Stomach (tissue), 19 donors: ENCODE measurements at places on chromosomes 16 and 17. TPM values are rescaled to one million over a fixed set of nuclear protein-coding genes. Genes with fewer than 3 reads are reported as not detected.

DNA sequence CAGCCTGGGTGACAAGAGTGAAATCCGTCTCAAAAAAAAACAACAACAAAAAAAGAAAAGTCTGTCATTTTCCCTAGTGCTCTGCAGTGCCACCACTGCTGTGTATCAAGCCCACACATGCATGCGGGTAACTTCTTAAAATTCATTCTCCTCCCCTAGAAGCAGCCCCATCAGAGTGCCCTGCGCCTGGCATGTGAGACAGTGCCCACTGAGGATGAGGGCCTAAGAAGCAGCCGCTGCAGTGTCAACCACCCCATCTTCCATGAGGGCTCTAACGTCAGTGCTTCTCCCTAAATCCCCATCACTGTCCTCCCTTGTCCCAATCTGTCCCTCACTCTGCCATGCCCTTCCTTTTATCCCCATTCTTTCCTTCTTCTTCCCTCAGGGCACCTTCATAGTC is 10.2 kb downstream of the COX6A2 start:
- no peak overlapping the region for H3K4me3 ChIP-seq
- H3K4me1 ChIP-seq = no peaks in the 10 kb centered on the region
- no peaks in the 10 kb centered on the region for H3K36me3 ChIP-seq
- H3K27me3 ChIP-seq = peaks cover 33% of the 10 kb centered on the region

HIC1 gene
- total RNA-seq = 9.4 TPM

PRSS22 gene
- total RNA-seq = 9.3 TPM

SHMT1 gene
- 16.9 TPM for total RNA-seq
